Brain (organoid and tissue), 16 donors: ENCODE measurements at places on chromosomes 3 and 15. TPM values are rescaled to one million over a fixed set of nuclear protein-coding genes. Genes with fewer than 3 reads are reported as not detected.

MKRN3 gene
- polyA plus RNA-seq, result 6.5 TPM

HCN4 gene
- 7.4 TPM for polyA plus RNA-seq

KIF15 gene
- 12.0 TPM for polyA plus RNA-seq

ROPN1 gene
- not detected for polyA plus RNA-seq

ESYT3 gene
- polyA plus RNA-seq, result 0.53 TPM

DNAH12 gene
- polyA plus RNA-seq, result not detected

SPTBN5 gene
- 0.12 TPM for polyA plus RNA-seq

ADCY5 gene
- 14.5 TPM for polyA plus RNA-seq

- DNase-seq, result no peak
Measured at GRCh38 chr3:189172668-189173419, 1.1 kb downstream of the TPRG1 start.

GRCh38 chr3:86801921-86802320 lies 189.0 kb downstream of the VGLL3 start:
- DNase-seq, result no peak

GRCh38 chr15:97692301-97693015 lies 268.0 kb upstream of the ARRDC4 start:
- DNase-seq, result peak; percentile 71

- DNase-seq, result peak; percentile 59
Measured at GRCh38 chr15:67468416-67468815, 52.5 kb upstream of the C15orf61 start.

DNA sequence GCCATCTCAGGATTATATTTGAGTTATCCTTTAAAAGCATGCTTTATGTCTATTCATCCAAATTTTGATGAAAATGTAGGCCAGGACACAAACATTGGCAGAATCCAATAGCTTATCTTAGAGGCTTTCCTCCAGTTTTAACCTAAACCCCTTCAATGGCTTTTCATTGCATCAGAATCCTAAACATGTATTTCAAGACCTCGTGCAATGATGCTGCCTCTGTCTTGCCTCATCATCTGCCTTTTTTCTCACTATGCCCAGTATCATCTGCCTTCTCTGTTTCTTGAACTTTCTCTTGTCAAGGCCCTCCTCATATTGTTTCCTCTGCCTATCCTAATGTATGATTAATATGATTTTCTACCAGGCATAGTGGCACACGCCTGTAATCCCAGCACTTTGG lies 76.1 kb upstream of the MAP4 start:
- DNase-seq, result no peak

DNA sequence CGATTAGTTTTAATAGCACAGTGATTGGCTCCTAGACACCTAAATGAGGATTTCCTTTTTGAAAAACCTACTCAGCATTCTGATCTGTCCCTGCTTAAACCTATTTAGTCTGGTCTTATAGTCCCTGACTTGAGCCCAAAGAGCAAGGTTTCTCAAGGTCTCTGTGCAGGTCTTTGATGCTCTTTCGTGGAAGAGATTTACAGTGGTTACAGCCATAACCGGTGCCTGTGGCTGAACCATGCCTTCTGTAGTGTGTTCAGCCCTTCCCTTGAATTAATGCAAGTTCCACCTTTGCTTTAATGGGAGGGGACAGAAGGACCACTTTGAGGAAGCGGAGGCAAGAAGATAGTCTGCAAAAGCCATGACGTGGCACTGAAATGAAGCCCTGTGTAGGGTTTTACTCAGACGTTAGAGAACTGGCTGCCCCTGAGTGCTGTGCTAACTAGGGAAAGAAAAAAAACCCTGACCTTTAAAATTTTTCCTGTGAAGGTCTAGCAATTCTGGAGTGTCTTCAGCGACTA lies 43.0 kb downstream of the ZBTB38 start:
- DNase-seq, result no peak

GRCh38 chr3:76138921-76139320 lies 353.6 kb upstream of the ZNF717 start:
- DNase-seq, result peak; percentile 28

DNA sequence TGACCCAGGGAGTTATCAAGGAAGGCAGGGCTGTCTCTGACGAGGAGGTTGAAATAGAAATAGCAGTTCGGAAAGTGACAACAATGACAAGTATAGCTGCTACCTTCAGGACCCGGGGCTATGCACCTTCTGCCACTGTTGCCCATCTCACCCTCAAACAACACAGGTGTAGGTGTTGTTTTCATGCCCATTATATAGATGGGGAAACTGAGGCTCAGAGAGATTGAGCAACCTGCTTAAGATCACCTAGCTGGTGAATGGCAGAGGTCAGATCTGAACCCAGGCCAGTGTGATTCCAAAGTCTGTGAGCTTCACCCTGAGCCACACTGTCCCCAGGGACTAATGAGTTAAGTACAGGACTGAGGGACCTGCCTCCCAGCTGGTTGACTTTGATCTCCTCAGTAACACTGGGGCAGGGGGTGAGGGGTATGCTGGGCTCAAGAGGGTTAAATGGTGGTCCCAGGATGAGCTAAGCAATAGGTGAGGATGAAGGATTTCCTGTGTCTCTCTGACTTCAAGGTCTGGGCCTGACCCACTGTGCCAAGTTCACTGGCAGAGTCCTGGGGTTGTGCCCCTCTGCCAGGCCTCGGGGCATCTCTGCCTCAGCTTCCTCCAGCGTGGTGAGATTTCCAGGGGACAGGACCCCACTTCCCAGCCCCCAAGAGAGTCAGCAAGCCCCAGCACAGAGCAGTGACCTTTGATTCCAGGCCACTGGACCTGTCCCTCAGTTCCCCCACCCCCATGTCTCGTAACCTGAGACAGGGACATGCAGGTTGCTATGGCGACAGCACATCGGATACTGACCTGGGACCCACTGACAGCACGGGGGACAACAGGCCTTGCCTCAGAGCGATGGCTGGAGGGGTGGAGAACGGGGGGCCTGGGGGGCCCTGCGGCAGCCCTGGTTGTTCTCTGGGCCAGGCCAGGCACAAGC lies 35.0 kb downstream of the ATP2B2 start:
- DNase-seq, result peak; percentile 37

DNA sequence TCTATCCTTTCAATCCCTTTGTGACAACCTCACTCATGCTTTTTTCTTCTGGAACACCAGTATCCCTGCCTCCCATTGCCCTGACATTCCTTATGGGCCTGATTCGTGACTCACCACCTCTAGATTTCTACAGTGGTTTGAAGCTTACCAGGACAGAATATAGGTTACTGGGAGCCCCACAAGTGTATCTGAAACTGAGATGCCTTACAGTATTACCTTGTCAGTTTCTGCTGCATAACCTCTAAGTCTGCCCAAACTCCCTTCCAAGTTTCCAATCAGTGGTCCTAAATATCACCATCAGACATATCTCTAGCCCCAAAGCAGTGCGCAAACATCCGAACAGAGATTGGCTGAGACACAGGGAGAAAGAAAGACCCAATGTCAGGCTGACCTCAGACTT lies 5.6 kb downstream of the CPB1 start:
- no peak for DNase-seq

DNA sequence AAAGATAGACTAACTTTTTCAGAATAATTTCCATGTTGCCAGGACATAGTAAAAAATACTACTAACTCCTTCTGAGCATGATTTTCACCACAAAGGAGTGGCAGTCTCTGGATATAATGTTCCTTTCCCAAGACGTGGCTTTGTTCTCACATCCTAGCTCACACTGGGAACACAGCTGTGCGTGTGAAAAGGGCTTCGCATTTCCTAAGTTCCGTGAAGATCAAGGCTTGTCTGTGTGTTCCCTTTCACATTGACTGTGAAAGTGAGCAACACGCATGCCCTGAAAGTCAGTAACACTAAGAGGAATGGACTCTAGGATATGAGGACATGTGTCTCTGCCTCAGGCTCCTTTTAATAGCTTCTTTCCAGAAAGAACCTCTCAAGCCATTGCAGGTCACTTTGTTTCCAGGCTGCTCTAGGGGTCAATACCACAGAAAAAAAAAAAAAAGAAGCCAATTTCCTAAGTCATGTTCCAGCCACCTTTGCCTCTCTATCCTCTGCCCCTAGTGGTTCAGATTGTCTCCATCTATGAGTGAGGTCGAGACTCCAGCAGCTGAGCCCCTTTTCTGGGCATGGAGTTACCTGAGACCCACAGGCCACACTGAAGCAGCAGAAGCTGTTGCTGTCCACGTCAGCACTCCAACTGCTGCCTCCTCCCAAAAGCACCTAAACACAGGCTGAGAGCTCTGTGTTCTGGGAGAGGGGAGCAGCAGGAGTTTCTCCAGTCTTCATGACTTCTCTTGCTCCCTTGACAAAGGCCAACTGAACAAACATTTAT lies 355.9 kb downstream of the RSL24D1 start:
- DNase-seq, result no peak

- DNase-seq, result peak; percentile 83
Measured at GRCh38 chr3:79767194-79767904, 449 bp downstream of the ROBO1 start.

- DNase-seq, result peak; percentile 10
Measured at GRCh38 chr3:117010318-117010717, 300.7 kb downstream of the TUSC7 start.

DNA sequence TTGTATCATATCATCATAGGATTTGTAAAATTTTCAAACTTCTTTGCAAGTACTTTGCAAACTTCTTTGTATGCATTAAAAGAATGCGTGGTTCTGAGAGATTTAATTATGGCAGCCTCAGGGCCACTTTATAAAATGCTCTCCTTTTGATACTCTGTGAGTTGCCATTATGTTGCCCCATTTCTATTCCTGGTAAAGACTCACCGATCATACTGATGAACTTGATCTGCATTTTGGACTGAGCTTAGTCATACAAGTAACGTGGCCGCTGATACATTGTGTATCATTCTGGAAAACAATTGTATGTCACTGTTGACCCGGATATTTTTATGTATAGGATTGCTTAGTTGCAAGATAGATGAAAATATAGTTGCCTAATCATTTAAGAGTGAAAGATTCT lies 38.8 kb downstream of the AKAP13 start:
- DNase-seq, result no peak

- no peak for DNase-seq
Measured at GRCh38 chr15:59887211-59887610, 116.9 kb upstream of the FOXB1 start.

DNA sequence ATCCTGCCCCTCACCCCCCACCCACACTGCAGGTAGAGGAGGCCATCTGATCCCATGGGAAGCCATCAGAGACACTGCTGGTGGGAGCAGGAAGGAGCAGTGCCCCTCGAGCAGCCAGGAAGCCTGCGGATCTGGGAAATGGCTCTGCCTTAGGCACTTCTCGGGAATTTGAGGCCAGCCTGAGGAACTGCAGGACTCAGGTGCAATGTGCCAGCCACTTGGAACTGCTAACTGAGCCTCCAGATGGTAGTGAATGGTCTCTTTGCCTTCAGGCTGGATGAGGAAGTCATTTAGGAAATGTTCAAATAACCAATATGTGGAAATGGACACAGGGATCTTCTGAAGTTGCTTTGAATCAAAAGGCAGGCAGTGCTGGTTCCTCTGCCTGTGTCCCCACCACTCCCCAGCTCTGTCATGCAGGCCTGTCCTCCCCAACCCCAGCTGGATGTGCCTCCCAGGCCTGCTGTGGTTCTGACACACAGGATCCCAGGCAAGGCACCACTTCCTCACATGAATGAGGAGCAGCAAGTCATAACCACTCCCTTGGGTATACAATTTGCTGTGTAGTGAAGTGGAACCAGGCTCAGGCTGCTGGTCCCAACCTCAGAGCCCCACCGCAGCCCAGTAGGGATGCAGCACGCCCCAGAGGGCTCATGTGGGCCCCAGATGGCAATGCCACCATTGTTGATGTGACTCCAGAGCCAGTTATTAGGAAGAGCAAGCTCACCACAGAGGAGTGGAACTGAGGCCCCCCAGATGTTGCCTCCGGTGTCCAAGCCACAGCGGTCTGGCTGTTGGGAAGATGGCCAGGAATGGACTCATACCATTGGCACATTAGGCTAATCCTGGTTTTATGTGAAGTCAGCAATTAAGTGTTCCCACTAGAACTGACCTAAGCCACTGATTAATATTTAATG lies 46.5 kb upstream of the LIMD1 start:
- DNase-seq, result no peak

- no peak for DNase-seq
Measured at GRCh38 chr3:67858492-67858891, 204.1 kb upstream of the SUCLG2 start.

DNA sequence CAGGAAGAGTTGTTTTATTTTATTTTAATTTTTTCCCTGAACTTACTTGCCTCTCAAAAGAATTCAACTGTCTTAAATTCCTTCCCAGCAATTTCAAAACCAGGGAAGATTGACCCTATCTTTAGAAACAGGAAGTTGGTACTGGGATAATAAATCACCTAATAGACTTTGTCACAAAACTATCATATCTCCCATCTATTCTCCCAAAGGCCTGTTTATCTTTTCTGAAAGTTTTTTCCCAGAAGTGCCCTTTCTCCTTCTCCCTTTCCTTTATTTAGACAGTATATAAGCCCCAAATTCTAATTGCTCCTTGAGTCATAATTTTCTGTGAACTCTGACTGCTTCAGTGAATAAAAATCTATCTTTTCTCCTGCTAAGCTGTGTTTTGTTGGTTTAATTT lies 2.9 kb upstream of the RNF7 start:
- DNase-seq, result no peak

GRCh38 chr3:156649681-156650080 lies 24.7 kb upstream of the TIPARP start:
- no peak for DNase-seq

GRCh38 chr3:194014756-194015155 lies 121.2 kb upstream of the HES1 start:
- no peak for DNase-seq

DNA sequence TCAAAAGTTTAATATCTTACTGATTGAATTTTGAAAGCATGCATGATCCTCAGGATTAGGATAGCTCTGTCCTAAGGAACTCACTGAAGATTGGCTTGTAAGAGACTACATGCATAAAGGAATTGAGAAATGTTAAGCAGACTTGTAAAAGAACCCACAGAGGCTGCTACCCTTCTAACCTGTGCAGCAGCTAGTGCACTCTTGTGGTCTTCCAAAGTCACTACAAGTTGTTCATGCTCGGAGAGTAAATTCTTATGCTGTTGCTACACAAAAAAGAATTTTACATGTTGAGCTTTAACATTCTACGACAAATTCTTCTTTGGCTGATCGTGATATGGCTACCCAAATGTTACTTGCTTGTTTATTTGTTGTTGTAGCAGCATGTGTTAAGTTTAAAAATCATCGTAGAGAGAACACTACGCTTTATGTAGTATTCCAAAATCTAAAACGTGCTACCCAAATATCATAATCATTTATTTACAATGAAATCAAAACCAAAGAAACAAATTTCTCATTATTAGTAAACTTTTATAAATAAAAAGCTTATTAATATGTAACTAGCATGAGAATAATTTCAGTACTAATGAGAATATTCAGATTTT lies 55.0 kb downstream of the GOLIM4 start:
- DNase-seq, result peak; percentile 84
